HuH-7.5 (cell line): ENCODE measurements at places on chromosomes 3 and 15.

GRCh38 chr3:11187681-11188080 is 33.4 kb downstream of the HRH1 start:
- no peak for DNase-seq

GRCh38 chr3:172448661-172449465 is 607 bp upstream of the GHSR start:
- no peak for DNase-seq

GRCh38 chr3:162192340-162193029 is 695.9 kb downstream of the OTOL1 start:
- DNase-seq: no peak

GRCh38 chr3:141250828-141251227 is 19.2 kb downstream of the PXYLP1 start:
- no peak for DNase-seq

DNA sequence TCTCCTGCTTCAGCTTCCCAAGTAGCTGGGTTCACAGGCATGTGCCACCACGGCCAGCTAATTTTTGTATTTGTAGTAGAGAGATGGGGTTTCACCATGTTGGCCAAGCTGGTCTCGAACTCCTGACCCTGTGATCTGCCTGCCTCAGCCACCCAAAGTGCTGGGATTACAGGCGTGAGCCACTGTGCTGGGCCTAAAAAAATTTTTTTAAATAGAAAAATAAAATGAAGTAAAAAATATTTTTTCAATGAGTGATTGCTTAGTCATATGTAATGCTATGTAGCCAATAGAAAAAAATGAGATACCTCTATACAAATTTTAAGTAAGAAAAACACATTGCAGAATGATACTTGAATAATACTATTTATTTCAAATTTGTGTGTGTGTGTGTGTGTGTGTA is 27.9 kb upstream of the SLC30A4 start:
- DNase-seq: no peak

DNA sequence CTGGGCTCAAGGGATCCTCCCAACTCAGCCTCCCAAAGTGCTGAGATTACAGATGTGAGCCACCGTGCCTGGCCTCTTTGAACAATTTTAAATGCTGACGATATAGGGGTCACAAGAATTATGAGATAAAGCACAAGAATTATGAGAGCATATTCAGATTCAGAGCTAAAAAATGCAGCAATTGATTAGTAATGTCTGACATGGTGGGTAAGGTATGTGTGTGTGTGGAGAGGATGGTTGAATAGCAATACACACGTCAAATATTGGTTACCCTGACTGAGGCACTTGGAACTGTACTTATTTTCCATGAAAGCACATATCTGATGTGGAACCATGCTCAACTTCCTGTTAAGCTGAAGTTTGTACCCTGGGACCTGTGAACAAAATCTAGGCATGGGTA is 115.6 kb downstream of the EOMES start:
- DNase-seq: no peak

DNA sequence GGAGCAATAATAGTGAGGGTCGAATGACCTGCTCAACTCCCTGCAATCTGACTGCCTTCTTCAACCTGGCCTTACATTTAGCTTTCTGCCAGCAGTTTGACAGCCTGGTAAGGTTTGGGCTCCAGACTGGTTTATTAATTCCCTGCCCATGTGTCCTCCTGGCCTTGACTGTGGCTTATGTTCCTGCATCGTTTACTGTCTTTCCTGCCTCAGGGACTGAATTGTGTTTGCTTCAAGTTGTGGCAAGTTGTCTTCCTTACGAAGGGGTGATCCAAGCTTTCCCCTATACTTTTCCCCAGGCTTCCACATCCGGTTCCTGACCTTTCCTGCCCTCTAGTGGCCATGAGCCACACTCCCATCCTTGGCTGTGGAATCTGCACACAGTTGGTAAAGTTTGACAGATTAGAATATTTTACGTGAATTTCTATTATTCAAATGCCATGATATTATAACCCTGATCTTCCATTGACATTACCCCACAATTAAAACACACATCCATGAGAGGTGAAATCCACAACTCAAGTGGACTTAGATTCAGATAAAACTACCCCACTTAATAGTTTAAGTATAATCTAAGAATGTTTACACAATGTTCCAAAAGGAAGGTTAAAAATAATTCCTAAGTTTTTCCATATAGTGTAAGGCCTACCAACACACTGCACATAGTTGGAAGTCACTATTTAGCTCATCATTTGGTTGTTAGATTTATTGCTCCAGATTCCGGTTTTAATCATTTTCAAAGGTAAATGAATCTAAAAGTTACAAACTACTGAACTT is 95.7 kb downstream of the NEDD4 start:
- peak; percentile 37 for DNase-seq

GRCh38 chr3:169508426-169508825 is 155.1 kb downstream of the MECOM start:
- no peak for DNase-seq

- peak; percentile 62 for DNase-seq
These were observed 41.9 kb upstream of the SLC6A1 start for GRCh38 chr3:10950476-10951294.

DNA sequence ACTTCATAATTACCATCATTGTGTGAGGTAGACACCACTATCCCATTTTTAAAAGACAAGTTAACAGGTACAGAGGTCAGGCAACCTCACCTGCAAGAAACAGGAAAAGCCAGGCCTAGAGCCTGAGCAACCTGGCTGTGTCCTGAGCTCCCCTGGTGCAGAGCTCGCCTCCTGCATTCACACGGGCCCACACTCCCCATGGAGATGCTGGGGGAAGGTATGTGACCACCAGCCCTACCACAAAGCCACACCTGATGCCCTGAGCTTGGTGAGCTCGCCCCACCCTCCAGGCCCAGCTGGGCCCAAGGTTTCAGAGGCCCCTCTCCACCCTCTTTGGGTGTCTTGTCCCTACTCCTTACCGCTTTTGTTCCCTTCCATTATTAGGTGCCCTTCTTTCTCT is 1.2 kb upstream of the EFCAB12 start:
- no peak for DNase-seq

GRCh38 chr3:27628026-27628750 is 93.9 kb downstream of the EOMES start:
- no peak for DNase-seq

DNA sequence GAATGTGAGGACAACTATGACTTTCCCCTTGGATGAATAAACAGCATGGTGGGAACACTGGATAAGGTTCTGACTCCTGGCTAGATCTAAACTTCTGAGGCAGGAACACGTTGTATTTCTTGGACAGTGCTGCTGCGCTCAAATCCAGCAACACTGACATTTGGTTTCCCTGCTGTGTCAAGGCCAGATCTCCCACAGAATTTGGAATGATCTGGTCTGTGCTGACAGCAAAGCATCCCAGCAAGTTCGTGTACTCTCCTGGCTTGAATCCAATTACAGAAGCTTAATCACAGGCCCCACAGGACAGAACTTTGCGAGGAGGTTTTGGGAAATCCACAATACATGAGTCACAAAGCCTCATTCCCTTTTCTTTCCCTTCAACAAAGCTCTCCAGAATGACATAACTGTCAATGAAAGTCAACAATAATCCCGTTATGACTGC is 92.5 kb downstream of the ADAMTS9 start:
- no peak for DNase-seq

DNA sequence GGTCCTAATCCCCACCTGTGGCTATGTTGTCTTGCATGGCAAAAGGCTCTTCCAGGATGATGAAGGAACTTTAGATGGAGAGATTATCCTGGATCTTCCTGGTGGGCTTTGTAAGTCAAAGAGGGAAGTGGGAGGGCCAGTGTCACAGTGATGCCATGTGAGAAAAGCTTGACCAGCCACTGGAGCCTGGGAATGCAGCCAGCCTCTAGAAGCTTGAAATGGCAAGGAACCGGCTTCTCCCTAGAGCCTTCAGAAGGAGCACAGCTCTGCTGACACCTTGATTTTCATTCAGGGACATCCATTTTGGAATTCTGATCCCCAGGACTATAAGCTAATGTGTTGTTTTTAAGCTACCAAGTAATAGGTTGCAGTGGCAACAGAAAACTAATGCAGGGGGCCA is 58.3 kb downstream of the CLEC3B start:
- DNase-seq: no peak

GRCh38 chr3:106212665-106213222 is 343.9 kb upstream of the CBLB start:
- no peak for DNase-seq

DNA sequence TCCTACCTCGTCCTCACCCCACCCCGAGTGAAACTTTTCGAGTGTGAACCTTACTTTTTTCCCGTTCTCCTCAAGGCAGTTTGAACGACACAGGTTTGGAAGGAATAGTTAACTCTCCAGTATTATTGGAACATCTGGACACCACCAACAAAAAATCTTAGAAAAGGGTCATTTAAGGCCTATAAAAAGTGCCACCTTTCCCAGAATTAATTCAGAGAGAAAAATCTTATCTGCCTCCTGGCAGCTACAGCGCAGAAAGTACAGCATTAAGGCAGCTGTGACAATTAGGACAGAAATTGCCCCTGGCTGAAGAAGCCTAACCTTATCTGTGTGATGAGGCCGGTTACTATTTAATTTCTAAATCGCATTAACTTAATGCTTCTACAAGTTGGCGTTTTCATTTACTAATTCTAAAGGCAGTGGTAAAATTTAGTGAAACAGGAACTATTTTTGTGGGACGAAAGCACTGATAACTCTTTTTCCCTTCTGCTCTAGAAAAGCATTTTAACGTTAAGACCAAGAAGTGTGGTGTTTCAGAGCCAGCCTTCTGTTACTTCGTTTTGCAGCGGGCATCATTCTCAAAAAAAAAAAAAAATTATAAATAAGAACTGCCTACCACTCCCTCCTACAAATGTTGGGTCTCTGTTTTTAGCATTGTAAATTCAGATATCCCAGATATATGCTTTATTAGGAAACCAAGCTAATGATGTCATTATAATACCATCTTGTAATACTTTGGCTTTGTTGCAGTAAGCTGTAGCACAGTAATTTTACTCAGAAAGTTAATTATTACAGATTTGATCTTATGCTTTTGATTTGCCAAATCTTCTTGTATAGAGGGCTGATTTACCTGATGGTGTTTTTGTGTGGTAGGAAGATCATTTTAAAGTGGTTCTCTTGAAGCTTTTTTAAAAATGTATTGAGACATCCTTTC is 1.4 kb downstream of the ATP11B start:
- no peak for DNase-seq

GRCh38 chr3:12423918-12424630 is 60.2 kb upstream of the TSEN2 start:
- DNase-seq: no peak

DNA sequence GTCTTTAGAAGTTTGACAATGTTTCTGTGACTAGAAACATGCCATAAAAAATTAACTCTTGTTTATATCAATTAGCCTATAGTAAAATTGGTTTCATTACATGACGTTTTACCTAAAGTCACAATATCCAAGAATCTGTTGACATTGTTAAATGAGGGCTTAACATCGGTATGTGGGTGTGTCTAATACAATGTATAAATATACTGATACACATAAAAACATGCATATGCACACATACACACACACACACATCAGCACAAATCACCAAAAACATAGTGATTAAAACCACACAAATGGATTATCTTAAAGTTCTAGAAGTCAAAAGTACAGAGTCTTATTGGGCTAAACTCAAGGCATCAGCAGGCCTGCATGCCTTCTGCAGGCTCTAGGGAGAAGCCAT is 456.7 kb downstream of the NTRK3 start:
- DNase-seq: no peak
